ENCODE measurements at places on chromosomes 12 and 14. TPM values are rescaled to one million over a fixed set of nuclear protein-coding genes. Genes with fewer than 3 reads are reported as not detected.

Gene DUSP16
- 5.7 TPM for total RNA-seq

Gene KICS2
- 6.9 TPM for total RNA-seq

Gene LYZ
- total RNA-seq, result not detected

Gene C12orf60
- total RNA-seq, result 0.59 TPM

Gene KRT5
- 0.52 TPM for total RNA-seq

Gene SOX5
- 6.6 TPM for total RNA-seq

Gene OAS2
- 4.2 TPM for total RNA-seq

Gene FAM181A
- not detected for total RNA-seq

Gene B4GALNT1
- total RNA-seq, result 14.5 TPM

Gene NKX2-1
- not detected for total RNA-seq

Gene OLR1
- total RNA-seq, result not detected

Gene DAAM1
- 31.0 TPM for total RNA-seq

Gene NAB2
- total RNA-seq, result 51.8 TPM

Gene SDSL
- total RNA-seq, result 4.9 TPM

Gene KRT71
- not detected for total RNA-seq

Gene PUS1
- total RNA-seq, result 7.4 TPM

Gene OTOGL
- 0.07 TPM for total RNA-seq

Gene CDH24
- 5.1 TPM for total RNA-seq

Gene TCTN1
- total RNA-seq, result 40.6 TPM

Gene APOF
- not detected for total RNA-seq

Gene AKAP3
- 1.7 TPM for total RNA-seq

Gene LTBP2
- total RNA-seq, result 517 TPM

Gene GPR65
- total RNA-seq, result 0.07 TPM

Gene ATP23
- 2.8 TPM for total RNA-seq

Gene KRT6C
- not detected for total RNA-seq

Gene FGF6
- not detected for total RNA-seq

Gene SLCO1A2
- not detected for total RNA-seq

Gene RD3L
- not detected for total RNA-seq

Gene MAP3K12
- 34.2 TPM for total RNA-seq

Gene MIP
- 0.13 TPM for total RNA-seq

Gene LUM
- 115 TPM for total RNA-seq

Gene SIVA1
- 47.0 TPM for total RNA-seq

Gene LBHD2
- not detected for total RNA-seq

Gene CCDC196
- not detected for total RNA-seq

Gene TEX52
- not detected for total RNA-seq

Gene ADGRD1
- 3.1 TPM for total RNA-seq

Gene TROAP
- total RNA-seq, result 3.4 TPM

Gene SLC24A4
- total RNA-seq, result not detected

Gene SLC17A8
- not detected for total RNA-seq

Gene CPNE6
- total RNA-seq, result not detected

Gene ADAM20
- 2.4 TPM for total RNA-seq

Gene SEC23A
- total RNA-seq, result 448 TPM

Gene CAPS2
- total RNA-seq, result 7.4 TPM

Gene GLT1D1
- not detected for total RNA-seq

Gene MOAP1
- 18.8 TPM for total RNA-seq

Measured in smooth muscle cell of the pulmonary artery (primary cell).